Tibial nerve (tissue), 4 donors: ENCODE measurements at places on chromosomes 16 and 17. TPM values are rescaled to one million over a fixed set of nuclear protein-coding genes. Genes with fewer than 3 reads are reported as not detected.

APOBR gene
- total RNA-seq, result 1.3 TPM

SNN gene
- total RNA-seq, result 28.7 TPM

ATP2A1 gene
- 0.22 TPM for total RNA-seq

RAB26 gene
- total RNA-seq, result not detected

TUBG2 gene
- 92.4 TPM for total RNA-seq

GRCh38 chr17:76757256-76757655 lies 19.3 kb downstream of the MFSD11 start:
- no peak overlapping the region for H3K27ac ChIP-seq
- H3K4me1 ChIP-seq, result no peaks in the 10 kb centered on the region
- no peaks in the 10 kb centered on the region for H3K27me3 ChIP-seq

GRCh38 chr17:80870401-80870800 lies 121.2 kb upstream of the CHMP6 start:
- H3K4me3 ChIP-seq, result no peak overlapping the region
- DNase-seq, result no peak
- no peak overlapping the region for H3K27ac ChIP-seq

- no peaks in the 10 kb centered on the region for H3K4me1 ChIP-seq
- DNase-seq, result no peak
- H3K4me3 ChIP-seq, result no peak overlapping the region
- no peaks in the 10 kb centered on the region for H3K27me3 ChIP-seq
Measured at GRCh38 chr16:70432723-70433457, 6.0 kb downstream of the ST3GAL2 start.

- H3K4me3 ChIP-seq, result no peak overlapping the region
- H3K27ac ChIP-seq, result no peak overlapping the region
- H3K4me1 ChIP-seq, result no peaks in the 10 kb centered on the region
- no peaks in the 10 kb centered on the region for H3K36me3 ChIP-seq
- H3K27me3 ChIP-seq, result no peaks in the 10 kb centered on the region
Measured at GRCh38 chr16:57348327-57348726, 10.3 kb upstream of the CCL22 start.

- peak overlapping the region; percentile 87 for H3K27ac ChIP-seq
- no peaks in the 10 kb centered on the region for H3K36me3 ChIP-seq
- H3K4me1 ChIP-seq, result no peaks in the 10 kb centered on the region
- no peak overlapping the region for H3K4me3 ChIP-seq
- no peak for DNase-seq
- no peaks in the 10 kb centered on the region for H3K27me3 ChIP-seq
Measured at GRCh38 chr17:83148317-83149028, 69.1 kb downstream of the METRNL start.

- no peak for DNase-seq
- H3K4me3 ChIP-seq, result peak overlapping the region; percentile 98
- H3K4me1 ChIP-seq, result peaks cover 46% of the 10 kb centered on the region
Measured at GRCh38 chr17:39701784-39702422, 2.0 kb downstream of the ERBB2 start.
